ENCODE measurements at places on chromosomes 7 and 10. TPM values are rescaled to one million over a fixed set of nuclear protein-coding genes. Genes with fewer than 3 reads are reported as not detected.

The DNAJC9 gene
- 30.4 TPM for total RNA-seq

The CYP26A1 gene
- not detected for total RNA-seq

The GCK gene
- total RNA-seq, result 0.34 TPM

The PIK3CG gene
- total RNA-seq, result not detected

The NPC1L1 gene
- total RNA-seq, result under 0.01 TPM

The THNSL1 gene
- total RNA-seq, result 10.3 TPM

The DPYSL4 gene
- 11.7 TPM for total RNA-seq

The PAPOLB gene
- total RNA-seq, result under 0.01 TPM

The DYNC1I1 gene
- total RNA-seq, result not detected

The SEMA3D gene
- not detected for total RNA-seq

The LBX1 gene
- not detected for total RNA-seq

The CAMK2B gene
- total RNA-seq, result not detected

The ICA1 gene
- 10.6 TPM for total RNA-seq

The PVRIG gene
- total RNA-seq, result not detected

The COBL gene
- total RNA-seq, result 0.34 TPM

The ENTPD1 gene
- total RNA-seq, result not detected

The SPDYE2 gene
- total RNA-seq, result not detected

The CALN1 gene
- not detected for total RNA-seq

The CPN1 gene
- total RNA-seq, result not detected

The ZRANB1 gene
- 33.5 TPM for total RNA-seq

The TMEM229A gene
- not detected for total RNA-seq

The MYL10 gene
- total RNA-seq, result not detected

The GRM3 gene
- not detected for total RNA-seq

The PTPN20 gene
- total RNA-seq, result 3.4 TPM

The PHYHIPL gene
- total RNA-seq, result under 0.01 TPM

The TSPAN12 gene
- 2.1 TPM for total RNA-seq

The GPR26 gene
- total RNA-seq, result under 0.01 TPM

The ZSCAN21 gene
- 15.4 TPM for total RNA-seq

The GLCCI1 gene
- 7.1 TPM for total RNA-seq

The SPDYE8 gene
- total RNA-seq, result not detected

The EPO gene
- not detected for total RNA-seq

The SRGN gene
- total RNA-seq, result 1.7 TPM

The PDLIM1 gene
- total RNA-seq, result 105 TPM

The HABP2 gene
- total RNA-seq, result not detected

The GHRHR gene
- total RNA-seq, result not detected

The CFAP58 gene
- total RNA-seq, result 0.34 TPM

The COA1 gene
- 45.5 TPM for total RNA-seq

The TLX1 gene
- not detected for total RNA-seq

The LLCFC1 gene
- not detected for total RNA-seq

The CACNB2 gene
- not detected for total RNA-seq

Measured in nasal cavity respiratory epithelium epithelial cell of viscerocranial mucosa (primary cell).